ENCODE measurements at places on chromosomes 3 and 15.
A peak's percentile ranks its signal among the peaks of the same experiment; 100 is the strongest.

DNA sequence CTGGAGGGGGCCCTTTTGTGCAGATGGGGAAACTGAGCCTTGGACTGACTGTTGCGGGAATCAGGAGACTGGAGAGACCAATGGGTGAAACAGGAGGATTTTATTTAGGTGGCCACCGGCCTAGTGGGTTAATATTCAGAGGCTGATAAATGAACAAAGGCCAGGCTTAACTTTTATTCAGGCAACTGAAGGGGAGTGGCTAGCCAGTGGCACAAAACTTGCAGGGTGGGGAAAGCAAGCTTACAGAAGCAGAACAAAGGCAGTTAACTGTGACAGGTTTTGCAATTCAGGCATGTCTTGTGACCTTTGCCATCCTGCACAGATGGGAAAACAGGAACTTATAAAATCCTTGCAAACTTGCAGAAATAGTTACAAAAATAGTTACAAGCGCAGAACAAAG is 24.9 kb upstream of the ACAD9 start:
- DNase-seq = no peak

GRCh38 chr15:87944050-87944449 is 312.5 kb downstream of the NTRK3 start:
- DNase-seq = no peak

GRCh38 chr3:46678280-46678679 is 15.2 kb downstream of the ALS2CL start:
- no peak for DNase-seq

GRCh38 chr3:168081171-168081771 is 14.5 kb downstream of the GOLIM4 start:
- no peak for DNase-seq

DNA sequence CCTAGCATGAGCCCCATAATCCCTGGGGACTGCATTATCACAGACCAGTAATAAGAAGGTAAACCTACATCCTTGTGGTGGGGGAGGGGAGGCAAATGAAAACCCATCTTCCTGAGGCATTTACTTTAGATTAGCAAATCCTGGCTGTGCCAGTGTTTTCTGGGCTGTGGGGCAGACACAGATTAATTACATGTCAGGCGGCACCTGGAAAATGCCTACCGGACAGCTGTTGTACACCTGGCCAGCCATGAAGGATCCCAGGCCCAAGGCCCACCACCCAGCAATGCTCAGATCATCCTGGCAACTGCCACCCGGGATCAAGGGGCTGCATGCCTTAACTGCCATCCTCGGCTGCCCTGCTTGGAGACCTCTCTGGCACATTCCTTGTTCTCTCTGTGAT is 59.1 kb upstream of the RASA2 start:
- DNase-seq = no peak

GRCh38 chr3:124856677-124857076 is 30.5 kb downstream of the ITGB5 start:
- no peak for DNase-seq

DNA sequence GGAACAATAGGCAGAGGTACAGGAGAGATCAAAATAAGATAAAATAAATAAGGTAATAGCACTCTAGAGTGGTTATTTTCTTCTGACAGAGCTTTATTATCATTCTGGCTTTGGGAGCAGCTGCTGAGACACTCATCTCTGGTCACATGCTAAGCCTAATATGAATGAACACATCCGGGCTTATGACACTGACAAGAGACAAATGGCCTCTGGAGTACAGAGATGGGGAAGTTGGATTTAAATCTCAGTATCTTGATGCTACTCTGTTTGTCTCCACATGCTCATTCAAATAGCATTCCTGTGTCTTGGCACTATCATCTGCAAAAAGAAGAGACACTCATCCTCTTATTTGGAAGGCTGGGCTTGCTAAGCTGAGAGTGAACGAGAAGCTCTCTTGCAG is 55.6 kb downstream of the TMEM45A start:
- DNase-seq = no peak

- no peak for DNase-seq
These were observed 326.8 kb downstream of the TBL1XR1 start for GRCh38 chr3:176870451-176870850.

DNA sequence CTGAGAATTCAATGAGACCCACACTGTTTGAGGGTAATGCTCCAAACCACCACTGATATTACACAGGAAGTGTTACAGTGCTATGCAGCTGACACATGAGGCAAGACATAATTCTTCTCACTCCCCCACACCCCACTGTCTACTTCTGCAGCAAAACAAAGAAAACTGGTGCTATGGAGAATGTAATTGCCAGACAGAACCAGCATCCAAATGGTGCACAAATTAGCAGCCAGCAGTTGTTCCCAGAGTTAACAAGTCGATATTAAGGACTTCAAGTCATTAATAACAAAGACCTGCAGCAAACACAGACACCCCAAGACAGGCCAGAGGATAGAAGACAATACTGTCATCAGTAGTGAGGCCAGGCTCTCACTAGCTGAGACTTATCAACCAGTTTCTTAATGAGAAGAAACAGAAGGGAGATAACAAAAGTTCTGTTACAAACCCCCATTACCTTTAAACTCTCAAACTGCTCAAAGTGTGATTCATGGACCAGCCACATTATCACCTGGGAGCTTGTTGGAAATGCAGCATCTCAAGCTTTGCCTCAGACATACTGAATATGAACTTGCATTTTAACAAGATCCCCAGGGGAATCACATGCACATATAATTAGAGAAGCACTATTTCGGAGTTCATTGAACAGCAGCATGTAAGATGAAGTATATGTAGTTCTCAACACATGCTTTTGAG is 58.7 kb upstream of the FNDC3B start:
- DNase-seq = no peak

DNA sequence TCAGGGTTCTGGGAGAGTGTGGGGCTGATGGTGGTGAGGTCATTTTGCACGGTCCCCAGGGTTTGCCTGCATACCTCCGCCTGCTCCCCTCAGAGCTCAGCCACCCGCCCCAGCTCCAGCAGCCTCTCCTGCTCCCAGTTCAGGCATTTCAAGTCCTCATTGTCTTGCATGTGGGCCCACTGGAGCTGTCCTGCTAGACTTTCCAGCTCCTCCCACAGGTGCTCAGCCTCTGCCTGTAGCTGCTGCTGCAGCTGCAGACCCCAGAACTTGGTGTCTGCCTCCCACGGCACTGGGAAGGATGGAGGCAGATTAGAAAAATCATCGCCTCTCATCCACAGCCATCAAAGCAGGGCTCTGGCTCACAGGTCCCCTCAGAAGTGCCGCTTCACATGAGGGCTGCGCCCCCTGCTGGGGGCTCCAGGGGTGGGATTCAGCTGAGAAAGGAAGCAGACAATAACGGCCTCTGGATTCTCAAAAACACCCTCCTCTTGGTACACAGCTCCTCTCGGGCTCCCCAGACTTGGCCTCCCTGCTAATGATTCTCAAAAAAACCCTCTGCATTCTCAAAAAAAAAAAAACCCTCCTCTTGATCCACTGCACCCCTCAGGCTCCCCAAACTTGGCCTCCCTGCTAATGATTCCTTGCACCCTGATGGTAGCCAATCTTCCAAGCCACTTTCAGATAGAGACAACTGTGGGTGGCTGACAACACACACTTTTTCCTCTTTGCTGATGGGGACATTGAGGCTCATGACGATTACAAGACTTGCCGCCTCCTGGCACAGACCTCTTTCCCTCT is 89.3 kb upstream of the C2CD4B start:
- peak; percentile 47 for DNase-seq

DNA sequence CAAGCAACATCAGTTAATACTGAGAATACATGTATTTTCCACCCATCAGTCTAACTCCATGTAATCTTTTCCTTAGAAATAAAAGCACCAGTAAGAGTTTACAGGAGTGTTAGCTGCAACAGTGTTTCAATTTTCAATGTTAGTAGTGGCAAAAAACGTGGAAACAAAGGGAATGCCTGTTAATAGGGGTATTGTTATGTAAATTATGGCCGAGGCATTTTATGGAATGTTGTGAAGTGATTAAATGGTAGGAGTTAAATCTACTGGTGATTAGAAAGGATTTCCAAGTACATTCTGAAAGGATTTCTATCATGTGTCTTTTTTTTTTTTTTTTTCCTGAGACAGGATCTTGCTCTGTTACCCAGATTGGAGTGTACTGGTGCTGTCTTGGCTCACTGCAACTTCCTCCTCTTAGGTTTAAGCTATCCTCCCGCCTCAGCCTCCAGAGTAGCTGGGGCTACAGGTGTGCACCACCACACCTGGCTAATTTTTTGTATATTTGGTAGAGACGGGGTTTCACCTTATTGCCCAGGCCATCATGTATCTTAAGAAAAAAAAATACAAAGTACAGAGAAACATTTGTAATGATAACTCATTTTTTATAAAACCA is 6.6 kb downstream of the ATP6V1A start:
- no peak for DNase-seq

- DNase-seq = no peak
These were observed 46.3 kb downstream of the FOXP1 start for GRCh38 chr3:71537211-71537611.

DNA sequence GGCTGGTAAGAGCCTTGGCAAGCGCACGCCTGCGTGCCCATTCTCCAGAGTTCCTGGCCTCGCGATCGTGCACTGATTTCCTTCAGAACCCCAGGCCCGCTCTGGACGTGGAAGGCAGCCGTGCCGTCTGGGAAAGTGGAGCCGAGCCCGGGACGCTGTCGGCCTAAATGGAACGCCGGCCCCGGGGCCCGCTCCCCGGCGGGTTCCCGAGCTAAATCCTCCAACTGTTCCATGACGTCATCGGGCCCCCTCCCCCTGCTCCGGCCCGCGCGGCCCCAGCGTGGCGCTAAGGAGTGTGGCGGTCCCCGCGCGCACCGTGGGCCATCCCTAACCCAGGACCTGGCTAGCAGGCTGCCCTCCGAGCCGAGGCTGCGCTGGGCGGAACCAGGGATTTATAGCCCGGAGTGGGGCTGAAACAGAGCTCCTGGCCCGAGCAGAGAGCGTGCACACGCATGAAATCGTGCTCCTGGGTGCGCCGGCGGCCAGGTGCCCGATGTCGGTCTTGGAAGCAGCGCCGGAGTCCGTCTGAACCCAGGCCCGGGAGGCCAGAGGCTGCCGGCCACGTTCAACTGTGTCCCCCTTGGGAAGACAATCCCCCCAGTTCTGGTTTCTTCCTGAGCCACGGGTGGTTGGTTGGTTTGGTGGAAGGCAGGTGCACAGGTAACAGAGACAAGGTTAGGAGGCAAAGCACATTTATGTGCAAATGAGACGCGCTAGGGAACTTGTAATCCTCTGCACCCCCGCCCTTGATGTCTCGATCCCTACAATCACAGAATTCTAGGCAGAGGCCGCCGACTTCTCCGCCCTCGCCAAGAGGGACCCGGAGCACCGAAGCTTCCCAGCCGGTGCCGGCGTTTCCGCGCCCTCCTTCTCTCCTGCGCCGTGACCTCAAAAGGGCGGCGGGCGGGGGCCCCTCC is 84.9 kb upstream of the ETV5 start:
- DNase-seq = peak; percentile 24

GRCh38 chr15:34578283-34578674 is 5.2 kb downstream of the GOLGA8B start:
- DNase-seq = no peak

GRCh38 chr3:156795890-156796481 is 30.2 kb upstream of the LEKR1 start:
- DNase-seq = no peak

DNA sequence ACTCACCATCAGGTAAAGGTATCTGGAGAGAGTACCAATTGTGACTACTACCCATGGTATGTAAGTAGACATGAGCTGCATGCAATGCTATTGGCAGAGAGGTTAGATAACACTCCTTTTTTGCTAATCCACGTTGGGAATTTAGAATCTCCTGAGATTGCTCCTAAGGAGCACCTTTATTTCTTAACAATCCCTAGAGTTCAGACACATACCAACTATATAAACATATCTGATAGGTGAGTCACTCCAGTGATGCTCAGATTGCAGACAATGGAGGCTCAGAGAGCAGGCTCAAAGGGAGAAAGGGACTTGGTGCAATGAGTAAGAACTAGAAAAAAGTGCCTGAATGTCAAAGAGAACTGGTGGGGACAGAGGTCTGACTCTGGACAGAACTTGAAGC is 47.0 kb upstream of the LRRFIP2 start:
- no peak for DNase-seq

GRCh38 chr3:123695731-123696640 is 111.1 kb upstream of the HACD2 start:
- no peak for DNase-seq

DNA sequence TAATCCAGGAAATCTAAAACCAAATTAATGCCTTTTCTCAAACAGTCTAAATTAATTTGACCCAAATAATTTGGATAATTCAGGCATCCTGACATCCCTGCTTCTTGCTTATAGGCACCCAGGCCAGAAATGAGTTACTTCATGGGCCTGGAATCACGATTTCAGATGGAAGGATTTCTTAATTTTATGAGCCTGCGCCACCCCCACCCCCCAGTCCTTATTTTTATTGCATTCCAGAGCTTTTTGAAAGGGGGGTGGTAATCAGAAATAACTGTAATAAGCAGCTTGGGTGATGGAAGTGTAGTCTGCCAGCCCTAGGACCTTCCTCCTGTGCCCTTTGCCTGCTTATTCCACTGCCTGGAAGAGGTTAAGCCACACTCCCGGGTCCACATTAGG is 1.3 kb downstream of the AP2M1 start:
- no peak for DNase-seq

DNA sequence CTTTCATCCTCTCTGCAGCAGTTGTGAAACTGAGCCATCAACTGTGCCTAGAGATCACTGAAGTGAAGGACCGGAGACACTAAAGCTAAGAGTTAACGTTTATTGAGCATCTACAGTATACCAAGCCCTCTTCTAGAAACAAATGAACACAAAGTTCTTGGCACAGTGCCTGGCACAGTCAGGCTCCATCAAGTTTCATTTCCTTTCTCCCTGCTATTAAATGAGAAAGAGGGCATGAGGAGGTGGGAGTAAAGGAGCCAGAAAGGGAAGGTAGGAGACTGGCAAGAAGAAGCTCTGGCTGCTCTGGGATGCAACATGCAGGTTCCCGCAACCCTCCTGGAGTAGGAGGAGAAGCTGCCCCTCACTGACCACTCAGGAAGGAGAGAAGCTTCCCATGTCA is 30.6 kb downstream of the CYP19A1 start:
- no peak for DNase-seq

DNA sequence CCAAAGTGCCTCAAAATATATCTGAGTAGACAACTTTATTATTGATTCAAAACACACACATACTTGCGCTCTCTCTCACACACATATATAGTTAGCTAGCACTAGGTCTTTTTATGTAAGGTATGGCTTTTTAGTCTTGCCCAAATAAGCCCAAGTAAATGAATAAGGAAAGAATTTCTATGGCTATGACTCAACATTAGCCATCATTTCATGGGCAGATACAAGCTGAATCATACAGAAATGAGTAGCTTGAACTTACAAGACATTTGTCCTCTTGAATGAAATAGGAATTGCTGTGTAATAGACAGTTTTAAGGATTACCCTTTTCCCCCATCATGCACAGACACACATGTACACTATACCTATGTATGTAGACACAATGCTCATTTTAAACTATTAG is 4.9 kb downstream of the CADPS start:
- DNase-seq = no peak

- DNase-seq = no peak
These were observed 2.8 kb upstream of the HERC1 start for GRCh38 chr15:63836579-63836978.

- no peak for DNase-seq
These were observed 96.0 kb downstream of the VPS8 start for GRCh38 chr3:184907681-184908649.

- peak; percentile 45 for DNase-seq
These were observed 6.5 kb upstream of the TM4SF19 start for GRCh38 chr3:196344663-196345062.

Data from GM10248 (cell line).